ENCODE measurements at places on chromosomes 6 and 20. TPM values are rescaled to one million over a fixed set of nuclear protein-coding genes. Genes with fewer than 3 reads are reported as not detected.

MUC21 gene
- total RNA-seq = not detected

TMEM217 gene
- total RNA-seq = 2.5 TPM

ZBTB2 gene
- total RNA-seq = 14.4 TPM

HFE gene
- 1.1 TPM for total RNA-seq

DSP gene
- 366 TPM for total RNA-seq

PRSS16 gene
- 29.8 TPM for total RNA-seq

TRIM31 gene
- total RNA-seq = not detected

TFAP2C gene
- total RNA-seq = 0.50 TPM

GUCA1A gene
- total RNA-seq = 1.2 TPM

LHFPL5 gene
- total RNA-seq = not detected

AFDN gene
- total RNA-seq = 423 TPM
